ENCODE measurements at places on chromosomes 3 and 15.

DNA sequence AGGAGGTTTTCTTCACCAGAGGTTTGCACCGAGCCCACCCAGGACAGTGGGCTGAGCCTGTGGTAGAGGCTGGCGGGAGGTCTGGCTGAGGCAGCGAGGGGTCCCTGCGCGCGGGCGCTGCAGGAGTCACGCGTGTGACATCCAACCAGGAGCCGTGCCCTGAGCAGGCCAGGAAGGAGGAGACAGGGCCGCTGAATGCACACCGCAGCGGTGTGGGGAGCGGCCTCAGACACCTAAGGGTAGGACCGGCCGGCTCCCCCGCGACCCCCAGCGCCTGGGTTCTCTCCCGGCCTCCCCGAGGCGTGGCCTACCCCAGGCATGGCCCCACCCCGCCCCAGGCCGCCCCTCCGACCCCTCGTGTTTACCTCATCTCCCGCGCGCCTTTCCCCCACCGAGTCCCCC lies 412 bp downstream of the SLC41A3 start:
- no peak for DNase-seq

DNA sequence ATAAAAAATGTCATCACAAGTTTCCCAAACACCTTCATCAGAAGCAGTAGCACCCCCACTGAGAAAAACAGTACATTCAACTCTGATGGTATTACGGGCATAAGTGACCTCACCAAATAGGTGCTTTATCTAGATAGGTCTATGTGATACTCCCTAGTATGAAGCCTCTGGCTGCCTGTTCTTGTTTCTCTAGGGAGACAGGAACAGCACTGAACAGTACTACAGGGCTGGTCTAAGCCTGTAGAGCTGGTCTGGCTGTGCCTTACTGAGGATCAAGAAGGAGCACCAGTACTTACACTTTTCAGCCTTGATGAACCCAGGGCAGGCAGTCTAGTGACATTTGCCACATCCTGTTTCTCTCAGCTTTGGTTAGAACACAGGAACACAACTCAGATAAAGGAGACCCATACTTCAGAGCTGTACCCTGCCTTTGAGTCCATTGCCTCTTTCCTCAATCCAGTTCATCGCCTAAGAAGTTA lies 35.9 kb downstream of the OXNAD1 start:
- DNase-seq, result no peak

DNA sequence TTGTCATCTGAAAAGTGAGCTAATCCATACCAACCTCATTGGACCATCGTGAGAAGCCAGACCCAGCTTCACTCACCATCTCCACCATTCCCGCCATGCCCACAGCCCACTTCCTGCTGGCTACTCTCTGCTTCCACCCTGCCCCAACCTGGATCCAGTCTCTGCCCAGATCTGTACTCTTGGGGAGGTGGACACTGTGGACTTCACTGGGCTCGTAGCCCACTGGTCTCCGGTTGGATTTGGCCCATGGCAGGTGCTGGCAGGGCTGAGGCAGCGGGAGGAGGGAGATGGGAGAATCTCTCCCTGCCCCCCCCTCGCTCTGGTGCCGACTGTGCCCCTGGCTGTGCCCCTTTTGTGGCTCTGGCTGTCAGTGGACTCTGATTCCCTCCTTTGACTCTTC lies 193.8 kb downstream of the ABHD5 start:
- DNase-seq, result no peak

DNA sequence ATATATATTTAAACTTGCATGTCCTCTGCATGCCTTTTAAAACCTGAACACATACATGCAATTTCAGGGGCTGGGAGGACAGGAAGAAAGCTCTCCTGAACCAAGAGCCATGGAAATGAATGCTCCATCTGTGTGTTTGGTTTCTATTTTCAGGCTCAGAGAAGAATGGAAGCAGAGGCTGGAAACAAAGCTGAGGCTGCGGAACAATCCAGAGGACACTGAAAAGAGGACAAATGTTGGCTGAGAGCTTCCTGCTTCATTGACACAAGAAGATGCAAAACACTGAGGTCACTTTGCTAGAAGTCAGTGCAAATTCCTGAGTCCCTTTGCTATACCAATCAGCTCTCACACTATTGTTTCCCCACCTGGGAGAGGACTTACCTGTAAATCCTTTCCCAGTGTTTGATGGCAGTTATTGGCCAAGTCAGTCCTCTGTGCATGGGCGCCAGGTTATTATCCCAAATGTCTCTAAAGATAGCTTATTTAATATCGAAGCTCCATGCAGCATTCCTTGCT lies 12.7 kb downstream of the FAM240A start:
- DNase-seq, result no peak

DNA sequence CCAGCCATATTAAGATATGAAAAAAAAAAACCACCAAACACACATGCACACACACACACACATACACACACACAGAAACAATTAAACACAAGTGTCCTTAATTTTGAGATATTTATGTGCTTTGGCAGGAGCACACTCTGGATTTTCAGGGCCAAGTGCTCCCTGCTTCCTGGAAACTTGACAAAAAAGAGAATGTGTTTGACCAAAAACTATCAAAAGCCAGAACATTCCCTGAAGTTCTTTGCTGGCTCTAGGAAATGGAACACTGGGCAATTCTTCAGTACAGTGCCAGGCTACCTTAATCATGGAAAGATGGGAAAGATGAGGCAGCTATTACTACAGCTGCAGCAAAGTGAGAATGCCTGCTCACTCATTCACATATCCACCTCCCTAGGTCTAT lies 44.6 kb downstream of the P3H2 start:
- DNase-seq, result no peak

DNA sequence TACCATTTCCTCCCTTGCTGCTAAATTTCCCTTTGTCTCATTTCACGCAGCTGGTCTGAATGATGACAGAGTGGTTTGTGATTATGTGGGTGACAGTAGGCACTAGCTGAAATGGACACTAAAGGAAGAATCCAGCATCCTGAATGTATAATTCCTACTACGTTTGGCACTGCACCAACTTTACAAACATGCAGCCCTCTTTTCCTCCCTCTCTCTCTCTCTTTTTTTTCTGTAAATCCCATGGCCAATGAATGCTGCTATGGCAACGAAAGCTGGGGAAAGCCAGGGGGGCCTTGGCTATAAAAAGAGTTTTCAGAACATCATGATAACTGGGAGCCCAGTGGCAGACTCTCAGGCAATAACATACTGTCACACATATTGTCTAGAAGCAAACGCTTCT lies 367.2 kb upstream of the AGTR1 start:
- DNase-seq, result no peak

DNA sequence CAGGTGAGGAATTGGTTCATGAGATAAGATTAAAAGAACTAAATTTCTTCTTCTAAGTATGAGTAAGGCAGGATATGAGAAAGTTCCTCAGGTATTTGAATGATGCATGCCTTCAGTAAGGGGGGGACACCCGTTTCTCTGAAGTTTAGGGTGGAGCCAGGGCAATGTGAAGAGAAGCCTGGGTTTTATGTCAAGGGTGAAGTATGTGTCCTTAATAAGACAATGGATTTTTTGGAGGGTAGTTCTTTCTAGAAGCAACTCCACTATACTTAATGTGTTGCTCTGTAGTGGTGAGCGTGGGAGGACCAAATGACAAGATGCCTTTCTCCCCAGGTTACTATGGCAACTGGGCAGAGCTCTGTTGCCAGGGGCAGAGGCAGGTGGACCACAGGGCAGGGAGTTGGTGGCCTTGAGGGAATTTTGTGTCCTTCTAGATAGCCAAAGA lies 44.0 kb downstream of the PHLDB2 start:
- no peak for DNase-seq

- DNase-seq, result no peak
Measured at GRCh38 chr15:98740295-98740694, 92.0 kb downstream of the IGF1R start.

GRCh38 chr3:144295613-144296012 lies 324.0 kb downstream of the DIPK2A start:
- DNase-seq, result no peak
